ENCODE measurements at places on chromosomes 6 and 20.

DNA sequence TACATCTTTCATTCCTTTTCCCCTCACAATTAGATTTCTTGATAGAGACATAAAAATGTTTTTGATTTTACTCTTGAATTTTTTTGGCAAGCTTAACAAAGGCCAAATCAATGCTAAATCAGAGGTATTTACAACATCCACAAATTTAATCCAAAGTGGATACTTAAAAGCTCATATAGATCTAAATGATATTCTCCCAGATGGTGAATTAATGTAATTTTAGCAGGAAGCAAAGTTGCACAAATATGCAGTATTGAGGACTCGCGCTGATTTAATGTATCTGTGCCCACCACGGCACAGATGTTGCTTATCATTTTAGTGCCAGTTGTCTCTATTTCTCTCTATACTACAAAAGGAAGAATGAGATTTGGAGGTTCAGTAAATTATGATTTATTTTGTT lies 167.4 kb downstream of the COL19A1 start:
- no peak for DNase-seq

DNA sequence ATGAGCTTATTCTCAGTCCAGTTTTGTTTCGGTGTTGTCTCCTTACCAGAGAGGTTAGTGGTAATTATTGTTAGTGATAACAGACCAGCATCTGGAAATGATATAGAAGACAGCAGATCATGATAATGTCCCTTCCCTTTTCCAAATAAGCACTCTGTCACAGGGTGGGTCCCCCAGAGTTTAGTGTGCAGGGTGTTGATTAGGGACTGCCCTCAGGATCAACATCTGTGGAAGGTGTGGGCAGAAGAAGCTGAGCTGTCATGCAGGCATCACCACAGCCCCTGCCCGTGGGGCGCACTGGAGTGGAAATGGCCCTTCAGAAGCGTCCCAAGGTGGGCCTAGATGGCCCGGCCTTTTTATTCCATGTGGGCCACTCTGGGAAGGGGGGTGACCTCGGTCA lies 67.6 kb upstream of the DTNBP1 start:
- DNase-seq = no peak

DNA sequence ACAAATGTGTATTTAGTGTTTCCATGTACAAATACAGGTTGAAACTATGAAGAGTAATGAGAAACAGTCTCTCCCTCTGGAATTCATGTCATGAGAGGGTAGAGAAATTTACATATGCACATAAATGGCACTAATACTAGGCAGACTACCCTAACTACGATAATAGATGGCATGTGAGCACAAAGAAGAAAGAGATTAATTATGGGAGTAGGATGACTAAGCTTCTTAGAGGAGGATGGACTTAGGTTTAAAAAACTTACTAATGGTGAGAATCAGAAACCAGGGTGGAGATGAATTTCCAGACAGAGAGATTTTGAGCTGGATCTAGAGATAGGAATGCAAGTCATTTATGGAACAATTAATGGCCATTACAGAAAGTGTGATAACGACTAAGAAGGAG lies 225.3 kb upstream of the HTR1E start:
- DNase-seq = no peak

- no peak for DNase-seq
These were observed 31.1 kb upstream of the RNF24 start for GRCh38 chr20:4046311-4046924.

DNA sequence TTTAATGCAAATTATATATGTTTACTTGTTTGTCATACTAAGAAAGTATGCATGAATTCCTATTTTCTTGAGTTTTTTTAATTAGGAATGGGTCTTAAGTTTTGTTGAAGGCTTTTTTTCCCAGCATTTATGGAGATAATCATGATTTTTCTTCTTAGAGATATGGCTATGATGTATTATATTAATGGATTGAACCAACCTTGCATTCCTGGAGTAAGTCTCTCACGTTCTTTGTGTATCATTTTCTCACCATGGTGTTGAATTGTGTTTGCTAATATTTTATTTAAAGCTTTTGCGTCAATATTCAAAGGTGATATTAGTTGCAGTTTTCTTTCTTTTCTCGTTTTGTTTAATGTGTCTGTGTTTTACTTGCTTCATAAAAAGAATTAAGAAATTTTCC lies 48.4 kb upstream of the SLC35D3 start:
- DNase-seq = no peak

GRCh38 chr20:47258745-47259695 lies 97.5 kb downstream of the ZMYND8 start:
- DNase-seq = no peak

- no peak for DNase-seq
These were observed 185.5 kb upstream of the ECI2 start for GRCh38 chr6:4320860-4321259.

DNA sequence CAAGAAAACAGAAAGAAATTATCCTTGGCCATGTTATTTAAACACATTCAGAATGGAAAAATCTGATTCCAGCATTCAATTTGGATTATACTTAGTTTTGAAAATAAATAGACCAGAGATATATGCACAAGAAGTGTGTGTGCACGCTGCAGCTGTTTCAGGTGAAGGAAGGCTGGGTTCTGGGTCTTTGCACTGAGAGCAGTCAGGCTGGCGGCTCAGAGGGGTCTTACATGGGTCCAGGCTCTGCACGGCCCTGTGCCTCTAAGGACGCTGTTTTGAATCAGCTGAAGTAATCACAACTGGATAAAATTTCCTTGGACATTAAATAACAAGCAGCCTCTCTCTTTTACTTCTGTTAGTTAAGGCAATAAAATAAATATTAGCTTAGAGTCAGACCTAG lies 31.8 kb downstream of the GCLC start:
- DNase-seq = no peak

DNA sequence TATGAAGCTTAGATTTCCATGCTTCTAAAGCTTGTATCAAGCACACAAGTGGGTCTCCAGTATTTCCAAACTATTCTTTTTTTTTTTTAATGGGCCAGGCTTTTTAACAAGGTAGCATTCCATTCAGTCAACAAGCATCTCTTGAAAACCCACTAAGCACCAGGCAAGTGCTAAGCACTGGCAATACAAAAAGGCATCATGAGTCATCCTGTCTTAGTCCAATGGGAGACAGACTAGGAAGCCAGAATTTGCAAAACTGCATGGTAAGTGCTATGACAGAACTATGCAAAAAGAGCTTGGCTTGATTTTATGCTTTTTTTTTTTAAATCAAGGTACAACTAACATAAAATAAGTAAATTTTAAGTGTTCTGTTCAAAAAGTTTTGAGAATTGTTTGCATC lies 109.3 kb upstream of the DST start:
- DNase-seq = no peak

- DNase-seq = no peak
These were observed 22.4 kb upstream of the E2F3 start for GRCh38 chr6:20379231-20379630.

- DNase-seq = no peak
These were observed 126.5 kb downstream of the ZFAND3 start for GRCh38 chr6:37946057-37946456.

DNA sequence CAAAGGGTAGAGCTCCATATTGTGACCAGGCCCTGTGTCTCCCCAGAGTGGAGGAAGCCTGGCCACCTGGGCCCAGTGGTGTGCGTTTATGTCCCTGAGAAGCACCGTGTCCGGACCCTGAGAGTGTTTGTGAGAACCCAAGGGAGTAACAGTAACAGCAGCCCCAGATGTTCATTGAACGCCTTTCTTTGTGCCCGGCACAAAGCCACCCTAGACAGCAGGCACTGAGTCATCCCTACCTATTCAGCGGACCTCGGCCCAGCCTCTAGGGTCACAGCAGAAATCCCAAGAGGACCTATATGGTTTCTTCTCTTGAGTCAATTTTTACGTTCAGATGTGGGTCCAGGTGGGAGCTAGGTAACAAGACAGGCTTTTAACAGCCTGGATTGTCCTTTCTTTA lies 24.5 kb downstream of the BCAS4 start:
- no peak for DNase-seq

GRCh38 chr20:32731882-32732266 lies 11.4 kb downstream of the COMMD7 start:
- no peak for DNase-seq

- no peak for DNase-seq
These were observed 39.8 kb upstream of the SLCO4A1 start for GRCh38 chr20:62602550-62602949.

DNA sequence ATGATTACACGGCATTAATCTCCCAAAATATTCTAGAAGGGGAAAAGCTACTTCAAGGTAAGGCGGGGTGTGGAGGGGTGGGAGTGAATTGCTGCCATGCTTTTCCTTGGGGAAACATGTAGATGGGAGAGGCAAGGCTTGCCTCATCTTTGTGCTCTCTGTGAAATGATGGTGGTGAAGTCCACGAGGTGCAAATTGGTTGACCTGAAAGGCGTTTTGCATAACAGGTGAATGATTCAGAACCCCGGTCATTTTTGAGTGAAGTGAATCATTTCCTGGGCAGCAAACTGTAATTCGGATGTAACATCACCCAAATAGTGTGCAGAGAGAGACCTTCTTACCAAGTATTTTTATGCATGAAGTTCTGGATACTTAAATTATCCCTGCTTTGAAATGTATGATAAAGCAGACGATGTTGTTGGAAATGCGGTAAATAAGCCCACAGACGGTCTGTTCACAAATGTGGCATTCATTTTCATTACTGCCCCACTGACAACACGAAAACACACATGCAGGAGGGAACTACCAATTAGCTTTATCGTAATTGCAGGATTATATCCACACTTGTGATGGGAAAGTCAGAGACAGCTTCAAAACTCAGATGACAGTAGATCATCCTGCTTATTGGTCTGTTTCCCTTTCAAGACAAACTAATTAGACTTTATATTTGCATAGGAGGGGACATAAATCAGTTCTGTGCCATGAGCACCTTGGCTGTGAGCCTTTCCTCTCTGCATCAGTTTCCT lies 3.0 kb downstream of the CDH4 start:
- DNase-seq = no peak

DNA sequence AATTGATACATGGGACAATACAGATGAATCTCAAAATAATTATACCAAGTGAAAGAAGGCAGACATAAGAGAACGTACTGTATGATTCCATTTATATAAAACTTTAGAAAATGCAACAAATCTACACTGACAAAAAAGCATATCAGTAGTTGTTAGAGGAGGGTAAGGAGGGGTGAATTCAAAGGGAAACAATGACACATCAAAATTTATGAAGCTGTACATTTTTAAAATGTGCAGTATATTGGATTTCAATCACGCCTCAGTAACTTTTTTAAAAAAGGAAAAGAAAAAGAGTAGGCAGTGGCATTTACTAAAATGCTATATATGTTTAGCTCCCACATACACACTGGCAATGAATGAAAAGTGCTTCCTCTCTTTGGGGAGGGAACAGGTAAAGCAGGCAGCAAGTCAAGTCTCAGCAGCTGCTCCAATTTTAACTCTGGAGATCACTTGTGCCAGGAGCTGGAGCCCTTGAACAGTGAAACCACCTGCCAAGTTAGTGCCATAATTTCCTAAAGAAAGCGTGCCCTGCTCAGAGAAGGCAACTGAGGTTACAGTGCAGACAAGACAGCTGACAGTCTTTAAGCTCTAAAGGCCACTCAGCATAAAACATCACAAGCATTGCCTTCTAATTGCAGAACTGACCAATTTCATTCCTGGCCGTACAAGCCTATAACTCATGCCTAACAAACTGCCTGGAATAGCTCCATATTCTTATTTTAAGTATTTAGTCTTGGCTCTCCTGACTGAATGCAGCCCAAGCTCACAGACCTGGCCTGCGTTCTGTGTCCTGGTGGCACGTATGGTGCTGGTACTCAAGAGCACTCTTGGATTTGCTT lies 10.9 kb downstream of the FKBP1A start:
- no peak for DNase-seq

GRCh38 chr6:146574211-146574610 lies 24.6 kb upstream of the ADGB start:
- DNase-seq = no peak

GRCh38 chr6:22451962-22452361 lies 117.4 kb upstream of the HDGFL1 start:
- no peak for DNase-seq

DNA sequence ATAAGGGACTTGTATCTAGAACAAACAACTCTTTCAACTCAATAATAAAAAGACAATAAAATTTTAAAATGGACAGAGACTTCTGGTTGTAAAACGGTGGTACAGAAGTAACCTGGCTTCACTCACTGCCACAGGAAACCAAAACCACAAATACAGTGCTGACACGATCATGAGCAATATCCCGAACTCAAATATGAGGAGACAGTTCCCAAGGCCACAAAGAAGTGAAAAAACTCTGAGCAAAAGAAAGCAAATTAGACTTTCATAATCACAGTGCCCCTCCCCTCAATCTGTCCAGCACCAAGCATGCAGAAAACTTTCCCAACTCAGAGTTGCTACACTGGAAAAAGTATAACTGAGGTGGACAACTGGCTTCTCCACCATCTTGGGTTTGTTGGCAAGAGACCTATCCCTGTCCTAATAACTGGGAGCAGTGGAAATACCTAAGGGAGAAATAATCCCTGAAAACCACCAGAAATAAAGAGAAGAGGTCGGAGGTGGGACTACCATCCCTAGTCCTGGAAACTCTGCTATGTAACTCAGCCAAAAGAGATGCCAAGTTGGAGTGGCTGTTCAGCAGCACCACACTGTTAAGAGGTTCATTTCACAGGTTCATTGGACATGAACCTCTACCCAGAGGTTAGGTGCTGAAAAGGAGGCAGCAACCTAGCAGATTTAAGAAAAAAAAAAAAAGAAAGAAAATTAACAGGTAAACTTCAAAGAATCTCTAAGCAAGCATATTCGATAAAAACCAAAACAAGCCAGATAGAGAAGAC lies 55.5 kb downstream of the REV3L start:
- peak; percentile 32 for DNase-seq

DNA sequence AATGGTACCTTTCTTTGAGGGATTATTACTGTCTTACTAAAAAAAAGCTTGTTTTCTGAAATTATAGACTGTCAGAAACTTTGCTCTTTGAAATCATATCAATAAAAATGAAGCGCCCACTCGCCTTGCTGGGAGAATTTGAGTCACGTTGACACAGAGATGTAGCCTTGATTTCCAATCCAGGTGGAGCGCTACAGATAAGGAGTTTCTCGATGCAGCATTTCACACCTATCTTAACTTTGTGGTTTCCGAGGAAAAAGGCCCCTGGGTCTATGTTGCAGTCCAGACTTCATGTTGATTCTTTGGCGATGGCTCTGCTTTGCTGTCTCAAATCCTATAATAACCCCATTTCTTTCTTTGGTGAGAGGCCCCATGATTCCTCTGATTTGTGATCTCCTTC lies 158.1 kb upstream of the ARG1 start:
- no peak for DNase-seq

DNA sequence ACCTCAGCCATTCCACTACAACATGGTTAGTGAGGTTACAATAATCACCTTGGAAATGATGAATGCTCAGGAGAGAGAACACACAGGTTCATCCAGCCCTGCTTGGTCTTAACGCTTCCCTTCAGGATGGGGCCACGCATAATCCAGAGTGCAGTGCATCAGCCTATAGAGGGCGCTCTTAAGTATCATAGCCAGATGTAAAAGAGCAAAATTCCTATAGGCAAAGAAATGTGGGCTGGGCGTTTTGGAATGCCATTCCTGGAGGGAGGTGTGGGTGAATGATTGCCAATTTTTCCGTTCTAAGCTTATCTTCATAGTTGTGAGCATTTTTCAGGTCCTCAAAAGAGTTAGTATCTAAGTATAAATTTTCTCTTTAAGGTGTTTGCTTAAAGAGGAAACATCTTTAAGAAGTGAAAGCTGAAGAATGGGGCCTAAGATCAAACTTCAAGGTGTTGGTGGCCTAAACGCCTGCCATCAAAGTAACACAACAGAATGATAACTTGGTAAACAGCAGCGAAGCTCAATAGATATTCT lies 1.8 kb downstream of the RIPOR2 start:
- no peak for DNase-seq

- DNase-seq = no peak
These were observed 5.0 kb upstream of the GABRR1 start for GRCh38 chr6:89221971-89222711.

All from adrenal gland (tissue), 19 donors.